ENCODE measurements at places on chromosomes 11 and 22.

GRCh38 chr11:719214-720016, 13.4 kb downstream of the EPS8L2 start:
- no peak for DNase-seq

DNA sequence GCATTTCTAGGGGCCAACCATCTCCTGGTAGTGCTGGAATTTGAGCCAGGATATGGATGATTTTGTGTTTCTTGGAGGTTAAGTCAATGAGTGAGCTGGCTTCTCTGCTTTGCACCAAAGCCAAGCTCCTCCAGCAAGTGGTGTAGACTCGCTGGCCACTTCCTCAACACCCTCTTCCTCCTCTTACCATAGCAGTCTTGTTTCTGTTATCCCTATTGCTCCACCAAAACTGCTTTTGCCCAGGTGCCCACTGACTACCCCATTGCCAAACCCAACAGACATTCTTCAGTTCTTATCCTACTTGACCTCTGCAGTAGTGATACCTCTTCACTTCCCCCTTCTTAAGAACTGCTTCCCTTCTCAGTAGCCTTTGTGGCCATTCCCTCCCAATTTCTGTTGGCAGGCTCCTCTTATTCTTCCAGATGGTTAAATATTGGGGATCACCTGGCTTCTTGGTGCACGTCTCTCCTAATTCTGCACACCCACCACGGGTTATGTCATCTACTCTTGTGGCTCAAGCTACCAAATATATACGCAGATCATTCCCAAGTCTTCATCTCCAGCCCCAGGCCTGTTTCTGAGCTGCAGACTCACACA, 7.0 kb upstream of the PRG2 start:
- DNase-seq = no peak

DNA sequence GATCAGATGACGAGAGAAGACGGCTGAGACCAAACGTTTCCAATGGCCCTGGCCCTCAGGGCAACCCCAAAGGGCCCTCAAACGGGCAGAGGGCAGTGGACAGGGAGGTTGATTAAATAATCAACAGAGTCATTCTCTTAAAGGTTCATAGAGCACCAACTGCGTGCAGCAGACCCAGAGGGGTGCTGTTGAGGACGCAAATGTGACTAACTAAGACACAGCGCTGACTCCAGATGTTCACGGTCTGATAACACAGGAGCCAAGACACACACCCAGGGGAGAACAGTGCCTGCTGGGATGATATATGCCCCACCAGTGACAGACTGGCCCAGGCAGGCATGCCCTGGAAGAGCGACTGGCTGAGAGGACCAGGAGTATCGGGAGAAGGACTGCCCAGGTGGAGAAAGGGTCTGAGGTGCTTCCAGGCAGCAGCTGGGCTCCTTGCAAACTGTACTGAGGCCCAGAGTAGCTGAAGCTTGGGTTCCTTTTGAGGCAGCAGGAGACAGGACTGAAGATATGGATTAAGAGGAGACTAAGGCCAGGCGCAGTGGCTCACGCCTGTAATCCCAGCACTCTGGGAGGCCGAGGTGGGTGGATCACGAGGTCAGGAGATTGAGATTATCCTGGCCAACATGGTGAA, 7.7 kb downstream of the VWCE start:
- DNase-seq = no peak

DNA sequence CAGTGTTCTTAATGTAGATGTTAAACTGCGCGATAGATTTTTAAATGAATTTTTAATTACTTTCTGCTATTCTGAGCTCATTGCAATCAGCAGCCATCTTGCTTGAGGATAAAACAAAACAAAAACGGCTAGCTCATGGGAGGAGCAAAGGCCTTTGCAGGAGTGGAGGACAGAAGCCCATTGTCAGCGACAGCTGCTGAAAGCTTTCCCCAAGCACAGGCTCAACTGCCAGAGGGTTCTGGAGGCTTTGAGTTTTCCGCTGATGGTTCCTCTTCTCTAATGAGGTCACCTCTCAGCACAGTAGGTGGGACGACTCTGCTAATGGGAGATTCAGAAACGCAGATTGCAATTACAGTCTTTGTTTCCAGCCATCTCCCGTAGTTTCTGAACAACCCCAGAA, 167.1 kb upstream of the TTC12 start:
- DNase-seq = no peak

- no peak for DNase-seq
These were observed 741 bp upstream of the TALDO1 start for GRCh38 chr11:746289-747157.

DNA sequence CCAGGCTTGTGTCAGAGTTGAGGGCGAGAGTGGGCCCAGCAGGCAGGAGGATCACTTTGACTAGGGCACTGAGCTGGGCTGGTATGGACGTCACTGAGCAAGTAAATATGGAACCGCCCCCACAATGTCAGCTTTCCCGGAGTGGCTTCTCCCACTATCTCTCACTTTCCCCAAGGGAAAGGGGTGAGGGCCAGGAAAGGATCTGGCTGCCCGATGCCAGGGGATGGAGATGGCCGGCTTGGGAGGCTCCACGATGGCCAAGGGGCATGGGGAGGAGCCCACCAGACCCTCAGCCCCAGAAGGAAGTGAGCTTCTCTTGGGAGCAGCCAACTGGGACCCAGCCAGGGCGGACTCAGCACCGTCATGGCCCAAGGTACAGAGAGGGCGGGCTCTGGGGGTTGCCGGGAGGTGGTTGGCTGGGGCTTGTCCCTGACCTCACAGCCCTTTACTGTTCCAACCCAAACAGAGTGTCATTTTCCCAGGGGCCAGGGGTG, 8.7 kb downstream of the PRDM11 start:
- DNase-seq = no peak

Measured in stimulated activated CD4-positive, alpha-beta T cell treated with anti-CD3 and anti-CD28 coated beads, Interleukin-15, amount 100 ng/mL, for 1 hour (primary cell).